Activated CD8-positive, alpha-beta memory T cell treated with anti-CD3 and anti-CD28 coated beads, Interleukin-2, amount 10 ng/mL, durations not matched to agents 7 days and 5 days (primary cell): ENCODE measurements at places on chromosomes 16 and 17.

GRCh38 chr17:4540687-4541327 is 14.4 kb downstream of the MYBBP1A start:
- no peak for DNase-seq

GRCh38 chr16:13634959-13635358 is 285.0 kb upstream of the ERCC4 start:
- no peak for DNase-seq

- DNase-seq: no peak
These were observed 1344.4 kb downstream of the TP53TG3F start for GRCh38 chr16:34803683-34804416.

- DNase-seq: no peak
These were observed 25.0 kb upstream of the GINS3 start for GRCh38 chr16:58367252-58367651.

- DNase-seq: no peak
These were observed 1.4 kb downstream of the BAIAP2 start for GRCh38 chr17:81036197-81036941.

- DNase-seq: no peak
These were observed 16.9 kb downstream of the MYO1D start for GRCh38 chr17:32859857-32860525.

DNA sequence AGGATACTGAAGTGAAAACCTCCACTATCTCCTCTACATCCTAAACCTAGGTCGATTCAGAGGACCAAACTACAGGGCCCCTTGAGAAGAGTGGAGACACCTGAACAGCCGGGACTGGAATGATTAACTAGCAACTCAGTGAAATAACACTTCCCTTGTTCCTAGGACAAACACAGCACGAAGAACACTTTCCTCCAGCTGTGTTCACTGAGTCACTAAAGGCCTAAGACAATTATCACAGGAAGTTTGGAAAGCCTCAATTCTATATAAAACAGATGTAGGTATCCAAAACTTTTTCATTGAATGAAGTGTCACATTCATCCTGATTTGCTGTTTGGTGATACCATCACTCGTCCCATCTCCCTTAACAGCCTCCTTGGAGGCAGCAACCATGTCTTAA is 15.5 kb upstream of the CUEDC1 start:
- DNase-seq: no peak

GRCh38 chr17:75922963-75923874 is 17.6 kb downstream of the FBF1 start:
- DNase-seq: no peak

DNA sequence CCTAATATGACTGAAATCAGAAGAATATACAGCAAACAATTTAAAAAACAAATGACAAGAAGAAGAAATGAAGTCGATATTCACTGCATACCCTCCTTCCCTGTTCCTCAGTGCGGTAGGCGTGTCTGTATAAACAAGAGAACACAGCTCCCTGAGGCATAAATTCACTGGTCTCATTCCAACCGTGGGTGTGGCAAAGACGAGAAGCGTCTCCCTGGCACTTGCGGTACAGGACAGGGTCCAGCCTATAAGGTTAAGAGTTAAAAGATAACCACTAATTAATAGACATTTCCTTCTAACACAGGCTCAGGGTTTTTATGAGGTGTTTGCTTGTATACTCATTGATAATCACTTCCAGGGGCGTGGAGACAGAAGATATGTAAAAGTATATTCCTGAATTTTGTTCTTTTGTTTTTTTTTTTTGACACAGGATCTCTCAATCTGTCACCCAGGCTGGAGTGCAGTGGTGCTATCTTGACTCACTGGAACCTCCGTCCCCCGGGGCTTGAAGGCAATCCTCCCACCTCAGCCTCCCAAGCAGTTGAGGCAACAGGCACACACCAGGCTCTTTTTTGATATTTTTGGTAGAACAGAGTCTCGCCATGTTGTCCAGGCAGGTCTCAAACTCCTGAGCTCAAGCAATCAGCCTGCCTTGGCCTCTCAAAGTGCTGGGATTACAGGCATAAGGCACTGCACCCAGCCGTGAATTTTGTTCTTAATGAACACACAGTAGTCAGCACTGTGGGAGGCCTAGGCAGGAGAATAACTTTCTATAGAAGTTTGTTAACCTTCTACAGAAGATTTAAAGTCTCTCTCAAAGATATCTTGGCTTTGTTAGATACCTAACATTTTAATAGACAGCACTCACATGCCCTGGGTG is 59.1 kb upstream of the CLEC18B start:
- no peak for DNase-seq

DNA sequence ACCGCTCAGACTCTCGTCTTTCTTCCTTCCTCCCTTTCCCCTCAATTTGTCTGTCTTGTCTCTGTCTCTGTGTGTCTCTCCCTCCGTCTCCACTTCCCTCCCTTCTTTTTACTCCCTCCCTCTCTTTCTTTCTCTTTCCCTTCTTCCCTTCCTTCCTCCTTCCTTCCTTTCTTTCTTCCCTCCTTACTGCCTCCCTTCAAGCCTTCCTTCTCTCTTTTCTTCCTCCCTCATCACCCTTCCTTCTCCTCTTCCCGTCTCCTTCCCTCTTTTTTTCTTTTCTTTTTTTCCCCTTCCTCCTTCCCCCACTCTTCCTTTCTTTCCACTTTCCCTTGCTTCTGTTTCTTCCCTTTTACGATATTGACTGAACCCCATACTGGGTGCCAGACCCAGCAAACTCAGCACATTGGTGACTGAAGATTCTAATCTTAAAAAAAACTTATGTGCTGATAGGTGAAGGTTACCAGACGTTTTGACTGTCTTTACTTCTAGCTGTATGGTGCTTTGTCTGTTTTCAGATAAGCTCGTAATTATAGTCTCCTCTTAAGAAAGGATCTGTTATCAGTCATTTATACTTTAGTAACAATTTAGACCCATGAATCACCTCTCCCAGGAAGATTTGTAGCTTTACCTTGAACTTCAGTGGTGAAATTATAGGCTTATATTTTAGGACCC is 481 bp upstream of the BRD7 start:
- no peak for DNase-seq

DNA sequence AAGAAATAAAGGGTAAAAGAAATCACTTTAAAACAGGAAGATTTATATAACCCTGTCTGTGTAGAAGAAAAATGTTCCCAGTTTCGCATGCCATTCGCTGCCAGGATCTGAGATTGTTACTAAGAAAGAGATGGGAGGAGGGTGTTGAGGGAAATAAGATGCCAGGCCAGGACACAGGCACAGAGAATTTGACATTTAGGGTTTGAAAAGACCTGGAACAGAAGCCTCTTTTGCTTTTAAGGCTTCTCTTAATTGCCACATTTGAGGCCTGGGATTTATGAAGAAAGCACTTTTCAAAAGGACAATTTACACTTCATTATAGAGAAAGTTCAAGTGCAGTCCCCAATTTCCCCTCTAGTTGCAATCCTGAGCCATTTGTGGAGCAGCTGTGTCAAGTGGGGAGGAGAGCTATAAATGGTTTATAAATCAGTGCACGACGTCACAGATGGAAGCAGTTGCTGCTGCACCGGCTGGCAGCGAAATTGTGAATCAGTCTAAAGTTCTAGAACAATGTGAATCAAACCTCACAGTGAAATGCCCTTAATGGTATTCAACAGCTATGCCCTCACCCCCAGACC is 26.5 kb upstream of the C16orf87 start:
- no peak for DNase-seq

DNA sequence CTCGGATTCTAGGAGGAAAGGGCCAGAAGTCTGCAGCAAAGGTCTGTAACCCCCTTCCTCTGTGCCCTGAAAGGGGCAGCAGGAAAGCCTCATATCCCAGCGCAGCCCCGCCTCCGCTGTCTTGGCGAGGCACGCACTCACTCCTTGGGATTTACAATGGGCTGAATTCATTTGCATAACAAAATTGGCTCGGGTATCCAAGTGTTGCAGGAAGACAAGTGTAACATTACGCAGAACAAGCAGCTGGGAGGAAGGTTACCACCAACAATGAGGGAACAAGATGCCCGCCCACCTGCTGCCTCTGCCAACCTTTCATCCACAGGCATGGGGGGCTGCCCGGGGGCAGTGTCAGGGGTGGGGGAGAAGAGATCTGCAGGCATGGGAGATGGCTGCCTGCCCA is 130.4 kb downstream of the MRM1 start:
- DNase-seq: no peak

- DNase-seq: peak; percentile 59
These were observed 2.1 kb downstream of the SCARF1 start for GRCh38 chr17:1643293-1643998.

- no peak for DNase-seq
These were observed 16.0 kb upstream of the TANC2 start for GRCh38 chr17:62950067-62950466.

DNA sequence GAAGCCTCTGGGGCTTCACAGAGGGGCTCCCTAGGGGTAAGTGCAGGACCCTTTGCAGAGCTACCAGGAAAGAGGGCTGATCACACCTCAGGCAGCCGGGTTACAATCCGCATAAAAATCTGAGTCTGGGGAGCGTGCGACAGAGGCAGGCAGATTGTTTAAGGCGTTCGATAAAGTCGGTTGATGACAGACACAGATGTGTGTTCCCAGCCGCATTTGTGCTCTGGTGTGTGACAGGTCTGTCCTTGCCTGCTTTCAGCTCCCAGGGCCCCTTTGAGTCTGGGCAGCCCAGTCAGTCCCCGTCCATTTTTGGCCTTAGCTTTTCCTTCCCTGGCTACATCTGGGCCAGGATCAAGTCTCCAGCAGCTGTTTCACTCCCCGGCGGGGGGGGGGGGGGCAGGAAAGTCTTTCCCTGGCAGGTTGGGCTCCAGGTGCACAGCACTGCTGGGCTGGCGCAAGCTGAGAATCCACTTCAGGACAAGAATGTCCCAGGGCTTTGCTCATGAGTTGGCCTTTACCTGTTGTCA is 1.3 kb upstream of the ZACN start:
- DNase-seq: no peak

- no peak for DNase-seq
These were observed 231.8 kb downstream of the MAP2K4 start for GRCh38 chr17:12252462-12252861.

DNA sequence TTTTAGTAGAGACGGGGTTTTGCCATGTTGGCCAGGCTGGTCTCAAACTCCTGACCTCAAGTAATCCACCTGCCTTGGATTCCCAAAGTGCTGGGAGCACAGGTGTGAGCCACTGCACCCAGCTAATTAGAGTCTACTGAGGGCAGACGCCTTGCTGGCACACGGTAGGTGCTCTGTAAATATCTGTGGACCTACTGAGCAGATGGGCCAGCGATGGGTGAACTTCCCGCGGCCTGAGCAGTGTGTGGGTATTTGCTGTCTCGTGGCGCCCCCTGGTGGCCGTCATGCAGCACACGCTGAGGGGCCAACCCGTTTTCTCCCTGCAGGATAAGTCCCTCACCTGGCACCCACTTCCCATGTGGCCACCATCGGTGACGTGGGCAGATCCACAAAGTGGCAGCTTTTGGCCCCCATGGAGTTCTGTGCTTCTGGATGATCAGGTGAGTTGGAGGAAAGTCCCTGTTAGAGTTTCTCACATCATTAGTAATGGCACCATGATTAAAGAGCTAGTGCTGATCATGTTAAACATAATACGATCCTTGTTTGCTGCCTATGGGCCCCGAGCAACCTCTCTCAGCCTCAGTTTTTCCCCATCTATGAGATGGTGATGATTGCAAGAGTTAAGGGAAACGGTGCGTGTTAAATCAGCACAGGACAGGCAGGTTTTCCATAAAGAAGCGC is 40.7 kb downstream of the ZDHHC7 start:
- peak; percentile 82 for DNase-seq

GRCh38 chr16:72552654-72553053 is 380.7 kb upstream of the PMFBP1 start:
- no peak for DNase-seq

DNA sequence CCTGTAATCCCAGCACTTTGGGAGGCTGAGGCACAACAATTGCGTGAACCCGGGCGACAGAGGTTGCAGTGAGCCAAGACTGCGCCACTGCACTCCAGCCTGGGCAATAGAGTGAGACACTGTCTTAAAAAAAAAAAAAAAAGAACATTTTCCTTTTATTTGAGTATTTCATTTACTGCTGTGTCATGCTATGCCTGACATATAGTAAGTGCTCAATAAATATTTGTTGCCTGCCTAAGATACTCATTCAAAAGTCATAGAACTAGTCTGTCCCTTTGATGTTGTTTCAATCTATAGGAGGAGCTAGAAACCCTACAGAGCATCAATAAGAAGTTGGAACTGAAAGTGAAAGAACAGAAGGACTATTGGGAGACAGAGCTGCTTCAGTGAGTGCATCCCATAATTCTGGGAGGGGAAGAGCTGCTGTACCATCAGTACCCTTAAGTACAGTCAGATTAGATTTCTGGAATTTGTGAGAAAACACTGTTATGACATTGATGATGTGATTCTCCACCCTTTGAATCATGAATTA is 20.0 kb downstream of the CALCOCO2 start:
- DNase-seq: no peak

GRCh38 chr17:2780931-2781454 is 15.2 kb upstream of the RAP1GAP2 start:
- no peak for DNase-seq

DNA sequence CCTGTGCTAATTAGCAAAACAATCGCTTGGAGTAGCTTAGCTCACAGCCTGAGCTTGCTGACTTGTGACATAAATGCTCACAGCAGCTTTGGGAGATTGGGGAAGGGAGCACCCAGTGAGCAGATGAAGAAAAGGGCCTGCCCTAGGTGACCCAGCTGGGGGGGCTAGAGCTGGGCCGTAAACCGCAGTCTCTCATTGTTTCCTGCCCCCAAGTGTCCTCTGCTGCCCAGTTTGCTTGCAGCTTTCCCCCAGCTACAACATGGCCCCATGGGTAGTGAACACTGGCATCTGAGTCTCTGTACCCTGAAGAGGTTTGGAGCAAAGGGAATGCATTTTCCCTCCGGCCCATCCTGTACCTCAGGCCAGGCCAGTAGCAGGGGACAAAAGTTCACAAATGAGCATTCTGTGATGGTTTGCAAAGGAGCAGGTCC is 349.4 kb downstream of the SLC39A11 start:
- no peak for DNase-seq

DNA sequence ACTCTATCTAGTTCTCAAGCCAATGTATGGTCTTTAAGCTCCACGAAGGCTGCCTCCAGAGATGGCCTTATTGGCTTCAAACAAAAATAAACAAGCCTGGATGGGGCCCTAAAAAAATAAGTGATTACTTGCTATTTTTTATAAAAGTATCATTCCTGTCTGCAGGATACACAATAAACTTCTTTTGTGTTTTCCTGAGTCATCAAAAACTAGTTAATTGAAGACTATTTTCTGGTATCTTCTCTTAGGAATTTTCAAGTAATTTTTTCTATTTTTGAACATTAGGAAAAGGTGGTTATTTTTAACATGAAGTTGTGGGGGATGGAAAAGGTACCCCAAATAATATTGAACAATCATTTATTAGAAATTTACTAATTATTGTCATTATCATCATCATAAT is 213.1 kb upstream of the DYNLRB2 start:
- DNase-seq: no peak

GRCh38 chr17:69227541-69227940 is 1.1 kb downstream of the ABCA10 start:
- no peak for DNase-seq
